Fibroblast of lung (primary cell): ENCODE measurements at places on chromosomes 16 and 17. TPM values are rescaled to one million over a fixed set of nuclear protein-coding genes. Genes with fewer than 3 reads are reported as not detected.

- H3K27me3 ChIP-seq, result no peaks in the 10 kb centered on the region
- DNase-seq, result no peak
- no peak overlapping the region for H3K27ac ChIP-seq
- peaks cover 8% of the 10 kb centered on the region for H3K4me1 ChIP-seq
These were observed 5.9 kb downstream of the GSPT1 start for GRCh38 chr16:11909653-11910545.

DNA sequence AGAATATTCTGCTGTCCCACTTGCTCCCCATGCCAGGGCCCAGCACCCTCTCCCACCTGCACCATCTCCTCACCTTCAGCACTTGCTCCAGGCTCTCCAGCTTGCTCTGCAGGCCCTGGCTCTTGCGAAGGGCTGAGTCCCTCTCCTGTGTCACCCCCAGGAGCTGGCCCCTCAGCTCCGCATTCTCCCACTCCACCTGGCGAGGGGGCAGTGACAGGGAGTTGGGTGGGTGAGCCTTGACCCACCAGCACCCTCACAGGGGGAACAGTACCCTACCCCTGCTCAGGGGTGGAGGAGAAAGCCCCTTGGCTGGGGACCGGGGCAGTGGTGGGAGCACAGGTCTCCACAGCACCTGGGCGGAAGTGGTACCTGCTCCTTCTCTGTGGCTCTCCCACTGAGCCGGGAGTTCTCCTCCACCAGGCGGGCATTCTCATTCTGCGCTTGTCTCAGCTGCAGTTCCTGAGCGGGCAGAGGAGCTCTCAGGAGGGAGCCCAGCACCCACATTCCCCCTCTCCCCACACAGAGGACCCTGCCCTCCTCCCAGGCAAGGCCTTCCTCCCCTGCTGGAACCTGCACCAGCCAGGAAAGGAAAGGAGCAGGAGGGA lies 5.9 kb downstream of the TSPOAP1 start:
- H3K4me1 ChIP-seq, result no peaks in the 10 kb centered on the region
- no peaks in the 10 kb centered on the region for H3K36me3 ChIP-seq
- H3K27me3 ChIP-seq, result peaks cover 13% of the 10 kb centered on the region
- no peak overlapping the region for H3K27ac ChIP-seq

- no peak for DNase-seq
- H3K27me3 ChIP-seq, result no peaks in the 10 kb centered on the region
- no peak overlapping the region for H3K4me3 ChIP-seq
- no peak overlapping the region for H3K27ac ChIP-seq
- H3K4me1 ChIP-seq, result no peaks in the 10 kb centered on the region
- H3K36me3 ChIP-seq, result no peaks in the 10 kb centered on the region
These were observed 53.3 kb upstream of the KCNJ16 start for GRCh38 chr17:70021726-70022125.

GRCh38 chr17:35765756-35766488 lies 5.2 kb downstream of the C17orf50 start:
- peaks cover 7% of the 10 kb centered on the region for H3K4me1 ChIP-seq
- H3K36me3 ChIP-seq, result no peaks in the 10 kb centered on the region
- no peak for DNase-seq
- peaks cover 15% of the 10 kb centered on the region for H3K27me3 ChIP-seq
- no peak overlapping the region for H3K4me3 ChIP-seq

- H3K27ac ChIP-seq, result no peak overlapping the region
- peak; percentile 74 for DNase-seq
- H3K36me3 ChIP-seq, result no peaks in the 10 kb centered on the region
- no peak overlapping the region for H3K4me3 ChIP-seq
These were observed 78.9 kb downstream of the CMIP start for GRCh38 chr16:81523387-81524115.

- DNase-seq, result peak; percentile 28
- no peaks in the 10 kb centered on the region for H3K36me3 ChIP-seq
- H3K27ac ChIP-seq, result no peak overlapping the region
- peaks cover 52% of the 10 kb centered on the region for H3K27me3 ChIP-seq
- H3K4me1 ChIP-seq, result no peaks in the 10 kb centered on the region
These were observed 379 bp upstream of the OTOP2 start for GRCh38 chr17:74923538-74924249.

DNA sequence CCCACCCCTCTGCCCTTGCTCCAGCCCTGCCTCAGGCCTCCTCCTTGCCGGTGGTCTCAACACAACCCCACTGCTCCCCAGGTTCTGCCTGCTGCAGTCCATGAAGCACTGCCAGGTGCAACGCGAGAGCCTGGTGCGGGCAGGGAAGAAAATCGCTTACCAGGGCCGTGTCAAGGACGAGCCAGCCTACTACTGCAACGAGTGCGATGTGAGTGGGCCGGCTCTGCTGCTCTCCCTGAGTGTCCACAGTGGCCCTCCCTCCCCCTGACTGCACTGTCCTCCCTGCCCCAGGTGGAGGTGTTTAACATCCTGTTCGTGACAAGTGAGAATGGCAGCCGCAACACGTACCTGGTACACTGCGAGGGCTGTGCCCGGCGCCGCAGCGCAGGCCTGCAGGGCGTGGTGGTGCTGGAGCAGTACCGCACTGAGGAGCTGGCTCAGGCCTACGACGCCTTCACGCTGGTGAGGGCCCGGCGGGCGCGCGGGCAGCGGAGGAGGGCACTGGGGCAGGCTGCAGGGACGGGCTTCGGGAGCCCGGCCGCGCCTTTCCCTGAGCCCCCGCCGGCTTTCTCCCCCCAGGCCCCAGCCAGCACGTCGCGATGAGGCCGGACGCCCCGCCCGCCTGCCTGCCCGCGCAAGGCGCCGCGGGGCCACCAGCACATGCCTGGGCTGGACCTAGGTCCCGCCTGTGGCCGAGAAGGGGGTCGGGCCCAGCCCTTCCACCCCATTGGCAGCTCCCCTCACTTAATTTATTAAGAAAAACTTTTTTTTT lies 1.8 kb upstream of the TMEM88 start:
- H3K4me1 ChIP-seq, result peaks cover 15% of the 10 kb centered on the region
- H3K36me3 ChIP-seq, result peaks cover 43% of the 10 kb centered on the region
- no peaks in the 10 kb centered on the region for H3K27me3 ChIP-seq
- H3K4me3 ChIP-seq, result no peak overlapping the region

- H3K27ac ChIP-seq, result peak within 1 kb of the TSS; percentile 95
- peak within 1 kb of the TSS; percentile 56 for H3K4me3 ChIP-seq
- DNase-seq, result peak; percentile 100
- H3K36me3 ChIP-seq, result no peaks in the 10 kb centered on the region
These were observed at the start of gene BAHCC1 for GRCh38 chr17:81394921-81395599. Gene BAHCC1, plus strand, starts transcription at chr17:81395457. Its CDS starts 4,283 bp downstream, at chr17:81399740.

DNA sequence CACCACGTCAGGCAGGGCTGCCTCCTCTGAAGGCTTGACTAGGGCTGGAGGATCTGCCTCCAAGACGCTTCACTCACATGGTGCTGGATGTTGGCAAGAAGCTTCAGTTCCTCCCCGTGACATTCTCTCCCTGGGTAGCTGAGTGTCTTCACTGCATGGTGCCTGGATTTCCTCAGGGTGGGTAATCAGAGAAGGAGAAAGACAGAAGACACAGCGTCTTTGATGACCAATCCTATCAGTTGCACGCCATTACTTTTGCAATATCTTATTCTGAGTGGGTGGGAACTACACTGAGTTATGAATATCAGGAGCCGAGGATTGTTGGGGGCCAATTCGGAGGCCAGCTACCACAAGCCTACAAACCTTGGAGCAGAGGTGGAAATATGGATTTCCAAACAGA lies 139.7 kb downstream of the SHISA6 start:
- no peaks in the 10 kb centered on the region for H3K4me1 ChIP-seq
- DNase-seq, result no peak
- no peak overlapping the region for H3K4me3 ChIP-seq

GRCh38 chr17:27878776-27879562 lies 14.2 kb downstream of the LYRM9 start:
- no peaks in the 10 kb centered on the region for H3K27me3 ChIP-seq

DNA sequence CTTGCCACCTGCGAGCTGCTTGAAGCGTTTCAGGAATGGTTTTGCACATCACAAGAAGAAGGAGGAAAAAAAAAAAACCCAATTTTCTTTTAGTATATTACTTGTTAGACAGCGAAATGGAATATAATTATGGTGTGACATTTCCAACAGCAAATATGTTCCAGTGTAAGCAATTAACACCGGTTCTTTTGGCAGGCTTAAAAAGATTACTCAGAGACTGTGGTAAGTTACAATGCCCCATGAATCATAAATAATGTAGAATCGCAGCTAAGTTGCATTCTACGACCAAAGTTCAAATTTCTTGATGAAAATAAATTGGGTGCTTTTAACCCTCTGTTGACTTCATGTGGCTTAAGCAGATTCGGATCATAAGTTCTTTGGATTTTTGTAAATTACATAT lies 245.2 kb downstream of the XYLT1 start:
- peak; percentile 75 for DNase-seq
- no peak overlapping the region for H3K27ac ChIP-seq
- no peaks in the 10 kb centered on the region for H3K36me3 ChIP-seq

DNA sequence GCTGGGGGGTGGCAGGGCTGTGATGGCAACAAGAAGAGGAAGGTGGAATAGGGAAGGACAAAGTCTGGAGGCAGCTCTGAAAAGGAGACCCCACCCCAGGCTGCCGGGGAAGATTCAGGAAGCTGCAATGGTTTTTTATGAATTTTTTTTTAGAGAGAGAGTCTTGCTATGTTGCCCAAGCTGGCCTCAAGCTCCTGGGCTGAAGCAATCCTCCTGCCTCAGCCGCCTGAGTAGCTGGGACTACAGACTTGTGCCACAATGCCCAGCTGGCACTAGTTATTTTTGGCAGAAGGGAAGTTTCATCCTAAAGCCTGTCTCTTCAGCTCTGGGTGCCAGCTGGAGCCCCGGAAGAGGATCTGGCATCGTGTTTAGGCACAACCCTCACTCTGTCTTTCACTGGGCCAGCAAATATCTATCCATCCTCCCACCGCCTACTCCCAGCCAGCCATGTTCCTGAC lies 1.3 kb upstream of the CES3 start:
- H3K27ac ChIP-seq, result no peak overlapping the region
- no peak for DNase-seq
- H3K4me3 ChIP-seq, result no peak overlapping the region
- H3K4me1 ChIP-seq, result no peaks in the 10 kb centered on the region
- H3K27me3 ChIP-seq, result peaks cover 7% of the 10 kb centered on the region

DNA sequence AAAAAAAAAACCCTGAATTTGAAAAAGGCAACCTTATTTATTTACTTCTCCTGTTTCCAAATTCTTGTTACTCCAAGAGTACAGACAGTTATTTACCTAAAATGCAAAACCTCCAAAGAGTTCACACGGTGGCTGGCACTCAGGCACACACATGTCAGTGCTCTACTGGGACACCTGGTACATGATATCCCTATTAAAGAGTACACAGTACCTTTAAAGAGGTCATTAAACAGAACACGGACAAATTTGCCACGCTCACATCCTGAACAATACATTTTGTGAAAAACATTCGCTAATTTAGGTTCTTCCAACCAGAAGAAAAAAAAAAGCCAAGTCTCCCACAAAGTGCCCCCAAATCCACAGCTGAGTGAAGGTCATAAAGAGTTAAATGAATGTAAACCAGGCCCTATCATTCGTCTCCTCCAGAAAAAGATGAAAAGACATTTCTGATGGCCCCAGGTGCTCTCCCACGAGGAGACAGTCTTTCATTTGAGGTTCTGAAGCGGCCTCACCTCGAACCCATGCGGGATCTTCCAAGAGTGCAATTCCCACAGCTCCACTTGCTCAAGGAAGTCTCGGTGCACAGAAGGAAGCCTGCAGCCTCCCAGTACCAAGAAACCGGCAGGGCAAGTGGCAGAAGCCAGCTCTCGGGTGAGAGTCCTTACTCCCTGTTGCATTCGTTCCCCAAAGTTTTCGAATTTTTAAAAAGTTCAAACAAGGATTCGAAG lies 993 bp downstream of the ERN1 start:
- peak overlapping the region; percentile 83 for H3K27ac ChIP-seq
- peak; percentile 43 for DNase-seq
- no peaks in the 10 kb centered on the region for H3K36me3 ChIP-seq

GRCh38 chr16:15701975-15702970 lies 52.2 kb downstream of the NDE1 start:
- peaks cover 6% of the 10 kb centered on the region for H3K36me3 ChIP-seq
- H3K27me3 ChIP-seq, result no peaks in the 10 kb centered on the region
- DNase-seq, result peak; percentile 10
- no peaks in the 10 kb centered on the region for H3K4me1 ChIP-seq

DNA sequence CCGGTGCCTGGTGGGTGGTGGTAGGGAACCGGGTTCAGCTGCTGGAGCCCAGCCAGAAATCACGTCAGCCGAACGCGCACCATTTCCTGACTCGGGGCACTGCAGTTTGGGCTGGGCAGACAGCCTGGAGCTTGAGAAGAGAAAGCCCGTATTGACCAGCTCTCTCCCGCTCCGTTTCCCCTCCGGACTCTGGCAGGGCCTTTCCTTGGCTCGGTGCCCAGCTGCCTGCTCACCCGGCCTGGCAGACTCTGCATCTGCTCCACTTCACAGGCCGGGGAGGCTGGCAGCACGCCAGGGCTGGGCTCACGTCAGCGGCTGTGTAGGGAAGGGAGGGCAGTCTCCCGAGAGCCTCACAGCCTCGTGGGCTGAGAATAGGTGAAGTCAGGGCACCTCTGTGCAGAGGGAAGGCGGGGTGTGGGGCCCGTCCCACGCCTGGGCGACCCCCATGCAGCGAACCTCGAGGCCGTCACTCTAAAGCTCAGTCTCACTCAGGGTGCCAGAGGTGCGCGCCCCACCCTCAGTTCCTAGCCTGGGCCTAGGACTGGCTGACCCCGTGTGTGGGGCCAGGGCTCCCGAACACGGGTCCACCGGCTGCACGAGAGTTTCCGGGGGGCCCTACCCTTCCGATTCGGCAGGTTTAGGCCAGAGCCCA lies 59.1 kb downstream of the OR1D5 start:
- H3K27ac ChIP-seq, result peak overlapping the region; percentile 61
- peak; percentile 95 for DNase-seq
- H3K4me3 ChIP-seq, result peak overlapping the region; percentile 10

GRCh38 chr16:81641395-81642106 lies 137.5 kb upstream of the PLCG2 start:
- no peak overlapping the region for H3K27ac ChIP-seq
- no peaks in the 10 kb centered on the region for H3K27me3 ChIP-seq
- H3K4me3 ChIP-seq, result no peak overlapping the region
- no peak for DNase-seq
- H3K36me3 ChIP-seq, result no peaks in the 10 kb centered on the region

- peaks cover 14% of the 10 kb centered on the region for H3K36me3 ChIP-seq
- no peaks in the 10 kb centered on the region for H3K27me3 ChIP-seq
- no peak for DNase-seq
- H3K27ac ChIP-seq, result no peak overlapping the region
These were observed 7.5 kb upstream of the CEP131 start for GRCh38 chr17:81230043-81230820.

GRCh38 chr17:1907909-1908698 lies 78.3 kb downstream of the RPA1 start:
- peaks cover 3% of the 10 kb centered on the region for H3K4me1 ChIP-seq
- H3K4me3 ChIP-seq, result peak overlapping the region; percentile 47
- peaks cover 25% of the 10 kb centered on the region for H3K27me3 ChIP-seq

GRCh38 chr16:2756288-2757015 lies 4.0 kb downstream of the SRRM2 start:
- H3K27ac ChIP-seq, result no peak overlapping the region
- H3K4me1 ChIP-seq, result no peaks in the 10 kb centered on the region
- no peak for DNase-seq
- peaks cover 24% of the 10 kb centered on the region for H3K36me3 ChIP-seq
- no peaks in the 10 kb centered on the region for H3K27me3 ChIP-seq

GRCh38 chr16:31129568-31130335 lies 5.8 kb downstream of the PRSS8 start:
- peaks cover 5% of the 10 kb centered on the region for H3K36me3 ChIP-seq
- H3K27ac ChIP-seq, result no peak overlapping the region
- DNase-seq, result no peak
- H3K27me3 ChIP-seq, result no peaks in the 10 kb centered on the region

Gene LHX1
- total RNA-seq, result not detected in 2 replicates

Gene NPIPA2
- 0.77 and 0.99 TPM in 2 replicates for total RNA-seq

Gene ANKRD40CL
- total RNA-seq, result under 0.01 TPM in 1 of 2 replicates, not detected in the other

Gene NLRC3
- total RNA-seq, result under 0.01 and 0.17 TPM in 2 replicates

Gene CDH16
- total RNA-seq, result not detected in 2 replicates

Gene PERCC1
- not detected in 2 replicates for total RNA-seq

Gene MIEN1
- 18.2 and 25.6 TPM in 2 replicates for total RNA-seq

Gene TNFRSF17
- total RNA-seq, result not detected in 2 replicates

Gene C16orf96
- total RNA-seq, result under 0.01 TPM in 2 replicates

Gene TBC1D3G
- total RNA-seq, result not detected in 2 replicates
